PC-3 (cell line): ENCODE measurements at places on chromosomes 3 and 15. TPM values are rescaled to one million over a fixed set of nuclear protein-coding genes. Genes with fewer than 3 reads are reported as not detected.

DNA sequence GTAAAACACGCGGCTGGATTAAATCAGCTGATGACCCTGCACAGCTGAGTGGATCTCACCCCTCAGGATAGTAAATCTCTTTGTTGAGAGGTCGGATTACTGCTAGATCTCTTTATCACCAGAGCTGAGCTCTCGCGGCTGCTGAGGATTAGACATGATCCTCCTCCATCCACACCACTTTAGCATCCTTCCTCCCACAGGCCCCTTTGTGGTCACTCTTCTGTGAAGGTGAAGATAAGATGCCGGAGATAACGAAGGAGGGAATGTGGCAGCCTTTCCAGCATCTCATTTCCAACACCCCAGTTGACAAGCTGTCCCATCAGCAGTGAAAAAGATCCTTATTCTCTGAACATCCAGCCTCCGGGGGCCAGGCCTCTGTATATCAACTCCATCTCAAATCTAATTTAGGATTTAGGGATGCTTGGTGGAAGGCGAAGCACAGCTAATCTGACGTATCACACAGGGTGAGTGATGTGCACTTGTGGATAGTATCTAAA, 47.5 kb upstream of the SELENOK start:
- no peak for DNase-seq

DNA sequence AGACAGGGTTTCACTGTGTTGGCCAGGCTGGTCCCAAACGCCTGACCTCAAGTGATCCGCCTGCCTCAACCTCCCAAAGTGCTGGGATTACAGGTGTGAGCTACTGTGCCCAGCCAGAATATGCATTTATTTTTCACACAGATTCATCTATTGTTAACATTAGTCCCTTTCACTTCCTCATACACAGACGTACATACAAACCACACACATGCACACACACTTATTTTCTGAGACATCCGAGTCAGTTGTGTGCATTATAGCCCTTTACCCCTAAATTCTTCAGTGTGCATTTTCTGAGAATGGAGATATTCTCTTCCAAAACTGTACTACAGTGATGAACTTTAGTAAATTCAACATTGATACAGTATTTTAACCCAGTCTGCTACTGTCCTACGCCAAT, 15.0 kb upstream of the MEX3B start:
- no peak for DNase-seq

DNA sequence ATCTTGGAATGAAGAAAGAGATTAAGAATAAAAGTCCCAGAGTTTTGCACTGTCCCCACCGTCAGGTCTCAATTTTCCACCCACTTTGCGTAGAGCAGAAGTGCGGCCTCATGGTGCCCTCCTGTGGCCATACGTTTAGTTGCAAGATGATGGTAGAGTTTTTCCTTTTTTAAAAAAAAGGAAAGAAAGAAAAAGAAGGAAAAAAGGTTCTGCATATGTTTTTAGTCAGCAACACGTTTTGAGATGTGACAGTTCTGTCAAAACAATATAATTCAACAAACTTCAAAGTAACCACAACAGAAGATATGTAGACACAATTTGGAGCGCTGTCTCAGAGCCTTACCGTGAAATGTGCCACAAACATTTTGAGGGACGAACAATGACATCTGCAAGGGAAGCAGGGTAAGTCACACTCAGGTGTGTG, 24.6 kb downstream of the EBLN2 start:
- DNase-seq: peak; percentile 68

DNA sequence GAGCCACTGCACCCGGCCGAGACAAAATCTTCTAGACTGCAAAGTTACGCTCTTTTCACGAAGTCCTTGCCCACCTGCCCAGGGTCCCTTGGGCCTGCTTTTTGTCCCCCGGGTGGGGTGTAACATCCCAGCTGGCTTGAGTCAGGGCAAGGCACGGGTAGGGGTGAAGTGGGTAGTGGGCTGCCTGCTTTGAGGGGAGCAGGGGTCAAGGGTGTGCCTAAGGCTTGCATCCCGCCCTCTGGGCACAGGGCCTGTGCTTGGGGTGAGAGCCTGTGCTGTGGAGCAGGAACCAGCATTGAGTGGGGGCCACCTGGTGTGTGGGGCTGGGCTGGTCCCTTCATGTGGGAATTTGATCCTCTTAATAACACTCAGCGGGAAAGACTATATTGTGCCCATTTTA, 74.6 kb downstream of the KLF13 start:
- DNase-seq: no peak

DNA sequence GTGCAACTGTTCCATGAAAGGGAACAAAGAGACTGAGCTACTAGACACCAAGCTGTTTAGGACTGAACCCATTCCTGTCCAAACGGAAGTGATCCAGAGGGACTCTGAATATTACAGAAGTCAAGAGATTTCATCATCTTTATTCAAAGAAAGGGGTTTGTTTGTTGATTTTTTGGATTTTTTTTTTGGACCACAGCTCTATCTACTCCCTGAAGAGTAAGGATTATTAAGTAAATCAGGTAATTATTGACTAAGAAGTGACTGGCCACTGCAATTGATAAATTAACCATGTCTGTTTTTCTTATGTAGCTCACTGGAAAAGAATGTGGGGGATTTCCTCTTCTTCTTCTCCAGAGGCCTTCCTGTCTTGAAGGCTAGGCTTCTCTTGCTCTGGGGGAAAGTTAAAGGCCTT, 146.6 kb upstream of the TPM1 start:
- DNase-seq: peak; percentile 71

SLC30A4 gene
- 1.3 and 1.4 TPM in 2 replicates for total RNA-seq

DNA sequence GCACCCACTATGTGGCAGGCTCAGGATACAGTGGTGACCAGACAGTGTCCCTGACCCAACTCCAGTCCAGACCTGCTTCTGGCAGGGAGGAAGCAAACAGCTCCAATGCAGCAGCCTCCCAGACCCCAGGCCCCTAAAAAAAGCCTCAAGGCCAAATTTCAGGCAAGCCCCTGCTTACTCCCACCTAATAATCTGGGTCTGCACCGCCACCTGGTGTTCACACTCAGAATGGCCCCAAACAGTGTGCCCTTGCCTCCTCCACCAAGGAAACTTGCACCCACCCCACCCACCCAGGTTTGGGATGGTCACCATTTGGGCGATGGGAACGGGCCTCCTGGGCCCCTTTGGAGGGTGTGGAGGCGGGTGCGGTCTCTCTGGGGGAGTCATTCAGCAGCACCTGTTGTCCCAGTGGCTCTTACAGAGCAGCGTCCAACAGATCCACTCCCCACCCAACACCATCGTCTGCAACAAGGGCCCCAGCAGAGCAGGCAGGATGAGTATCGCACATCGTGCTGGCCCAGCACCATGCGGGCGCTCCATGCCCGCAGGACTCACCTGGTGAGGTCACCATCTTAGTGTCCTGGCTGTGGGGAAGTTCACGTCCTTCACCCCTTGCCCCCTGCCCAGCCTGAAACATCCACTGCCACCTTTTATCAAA, 17.3 kb downstream of the C3orf18 start:
- DNase-seq: peak; percentile 71
